ENCODE measurements at places on chromosomes 6 and 20. TPM values are rescaled to one million over a fixed set of nuclear protein-coding genes. Genes with fewer than 3 reads are reported as not detected.

- no peak for DNase-seq
These were observed 266.4 kb upstream of the BMP2 start for GRCh38 chr20:6501061-6501460.

The PACSIN1 gene
- 0.32 TPM for total RNA-seq

DNA sequence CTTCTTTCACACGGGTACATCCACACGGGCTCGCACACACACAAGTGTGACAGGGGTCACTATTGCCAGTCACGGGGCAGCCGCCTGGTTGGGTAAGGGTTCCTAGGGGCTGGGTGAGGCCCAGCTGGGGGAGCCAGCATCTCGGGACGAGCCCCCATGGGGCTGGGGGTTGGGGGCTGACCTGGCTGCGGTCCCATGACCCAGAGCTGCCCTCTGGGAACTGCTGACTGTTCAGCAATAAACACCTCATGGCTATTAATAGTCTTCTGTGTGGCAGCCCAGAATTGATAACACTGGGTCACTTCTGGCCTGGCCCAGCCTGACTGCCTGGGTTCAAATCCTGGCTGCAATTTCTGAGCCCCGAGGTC, 23.8 kb downstream of the VEGFA start:
- no peak for DNase-seq

GRCh38 chr20:4147319-4147718, 132.0 kb upstream of the RNF24 start:
- no peak for DNase-seq

The SYCP2 gene
- total RNA-seq, result 6.7 TPM

- no peak for DNase-seq
These were observed 2.0 kb upstream of the TRMT11 start for GRCh38 chr6:125984311-125984710.

- DNase-seq, result no peak
These were observed 127.8 kb upstream of the MAP3K4 start for GRCh38 chr6:160863782-160864181.

DNA sequence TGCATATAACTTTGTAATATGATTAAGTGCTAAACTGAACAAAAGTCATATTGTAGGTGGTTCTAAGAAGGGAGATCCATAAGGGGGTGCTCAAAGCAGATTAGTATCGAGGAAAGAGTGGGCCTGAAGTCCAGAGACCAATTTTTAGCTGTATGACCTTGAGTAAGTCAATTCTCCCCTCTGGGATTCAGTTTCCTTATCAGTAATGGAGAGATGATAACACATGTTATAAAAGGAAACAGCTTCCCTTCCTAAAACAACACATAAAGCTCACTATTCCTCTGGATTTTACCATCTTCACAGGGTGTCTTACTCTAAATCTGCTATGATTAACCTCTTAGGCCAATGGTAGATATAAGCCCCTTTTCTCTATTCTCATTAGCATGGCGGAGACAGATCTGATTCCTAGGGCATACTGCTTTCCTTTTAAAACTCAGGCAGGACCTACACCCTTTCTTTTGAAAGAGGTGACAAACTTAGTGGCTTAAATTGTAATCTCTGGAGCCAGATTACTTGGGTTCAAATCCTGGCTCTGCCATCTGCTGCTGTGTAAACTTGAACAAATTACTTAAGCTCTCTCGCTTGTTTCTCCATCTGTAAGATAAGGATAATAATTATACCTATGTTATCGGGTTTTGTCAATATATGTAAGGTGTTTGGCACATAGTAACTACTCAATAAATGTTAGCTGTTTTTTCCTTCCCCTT, 39.5 kb downstream of the ACSS2 start:
- no peak for DNase-seq

- DNase-seq, result no peak
These were observed 13.8 kb downstream of the MRPL14 start for GRCh38 chr6:44113414-44113813.

The RNF114 gene
- total RNA-seq, result 48.2 TPM

The KIF16B gene
- 23.6 TPM for total RNA-seq

GRCh38 chr6:16064671-16065072, 64.2 kb upstream of the MYLIP start:
- no peak for DNase-seq

DNA sequence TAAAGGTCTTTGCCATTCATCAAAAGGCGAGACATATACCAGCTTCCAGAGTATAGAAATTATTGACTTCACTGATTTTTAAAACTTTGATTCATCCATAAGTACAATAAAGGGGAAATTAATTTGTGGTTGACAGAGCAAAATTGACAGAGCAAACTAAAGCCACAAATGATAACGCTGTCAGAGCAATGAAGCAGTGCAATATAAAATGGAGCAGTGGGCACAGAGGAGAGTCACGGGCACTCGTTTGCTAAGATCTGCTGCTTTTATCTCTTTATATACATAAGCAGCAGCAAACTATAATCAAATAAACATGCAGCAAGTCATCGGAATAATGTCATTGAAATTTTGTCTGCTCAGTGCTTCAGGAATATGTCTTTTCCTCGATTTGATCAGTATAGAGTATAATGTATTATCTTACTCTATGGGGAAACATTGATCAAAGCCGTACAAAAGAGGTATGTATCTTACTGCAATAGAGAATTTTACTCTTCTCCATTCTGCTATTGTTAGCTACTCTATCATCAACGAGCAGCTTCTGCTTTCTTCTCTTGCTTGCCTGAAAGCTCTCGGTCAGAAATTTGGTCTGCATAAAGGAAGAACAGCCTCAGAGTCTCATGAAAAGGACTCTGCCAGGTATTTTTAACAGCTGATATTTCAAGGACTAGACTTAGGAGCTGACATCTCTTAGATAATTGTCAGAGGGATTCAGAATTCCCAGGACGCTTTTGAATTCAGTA, 546.0 kb upstream of the ARID1B start:
- no peak for DNase-seq

The TRIM31 gene
- 1.3 TPM for total RNA-seq

DNA sequence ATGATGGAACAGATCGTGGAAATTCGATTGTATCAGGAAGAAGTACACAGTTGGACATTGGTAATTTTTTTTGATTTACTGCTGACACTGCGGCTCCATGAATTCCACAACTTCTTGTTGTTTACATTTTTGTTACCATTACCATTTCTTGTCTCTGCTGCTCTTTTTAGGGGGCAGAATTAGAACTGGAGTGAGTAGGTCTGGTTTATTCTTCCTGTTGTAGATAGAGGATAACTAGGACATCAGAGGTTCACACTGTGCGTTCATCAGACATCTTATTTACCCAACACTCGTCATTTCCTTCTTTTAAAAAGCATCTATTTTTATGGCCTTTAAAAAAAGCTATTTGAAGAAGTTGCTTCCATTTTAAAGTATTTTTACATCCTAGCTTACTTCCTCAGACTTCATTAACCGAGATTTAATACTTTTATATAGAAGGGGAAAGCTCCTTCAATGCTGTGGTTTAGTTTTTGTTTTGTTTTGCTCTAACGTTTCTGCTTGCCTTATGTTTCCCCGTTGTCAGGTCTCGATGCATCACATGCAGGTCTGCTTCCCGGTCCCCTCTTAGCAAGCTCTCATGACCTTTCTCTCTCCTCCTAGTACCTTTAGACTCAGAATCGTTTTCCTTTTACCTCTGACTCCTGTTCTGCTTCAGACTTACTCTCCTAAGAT, 139.1 kb downstream of the ARID1B start:
- no peak for DNase-seq

GRCh38 chr6:16400248-16400760, 161.9 kb downstream of the GMPR start:
- DNase-seq, result no peak

- no peak for DNase-seq
These were observed 19.8 kb downstream of the XRN2 start for GRCh38 chr20:21322921-21323331.

- no peak for DNase-seq
These were observed 120.1 kb upstream of the PMEPA1 start for GRCh38 chr20:57829805-57830514.

DNA sequence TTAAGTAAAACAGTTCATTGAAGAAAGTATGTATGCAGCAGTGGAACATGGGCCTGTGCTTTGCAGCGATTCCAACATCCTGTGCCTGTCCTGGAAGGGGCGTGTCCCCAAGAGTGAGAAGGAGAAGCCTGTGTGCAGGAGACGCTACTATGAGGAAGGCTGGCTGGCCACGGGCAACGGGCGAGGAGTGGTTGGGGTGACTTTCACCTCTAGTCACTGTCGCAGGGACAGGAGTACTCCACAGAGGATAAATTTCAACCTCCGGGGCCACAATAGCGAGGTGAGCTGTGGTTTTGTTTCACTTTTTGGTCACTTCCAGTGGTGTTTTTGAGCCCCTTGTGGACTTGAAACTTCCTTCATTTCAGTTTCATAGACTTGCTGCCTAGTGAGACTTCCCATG, 1.7 kb downstream of the TULP4 start:
- no peak for DNase-seq

GRCh38 chr6:1059596-1059995, 252.3 kb upstream of the FOXQ1 start:
- no peak for DNase-seq

- no peak for DNase-seq
These were observed 312.0 kb downstream of the ZFAND3 start for GRCh38 chr6:38131527-38131965.

DNA sequence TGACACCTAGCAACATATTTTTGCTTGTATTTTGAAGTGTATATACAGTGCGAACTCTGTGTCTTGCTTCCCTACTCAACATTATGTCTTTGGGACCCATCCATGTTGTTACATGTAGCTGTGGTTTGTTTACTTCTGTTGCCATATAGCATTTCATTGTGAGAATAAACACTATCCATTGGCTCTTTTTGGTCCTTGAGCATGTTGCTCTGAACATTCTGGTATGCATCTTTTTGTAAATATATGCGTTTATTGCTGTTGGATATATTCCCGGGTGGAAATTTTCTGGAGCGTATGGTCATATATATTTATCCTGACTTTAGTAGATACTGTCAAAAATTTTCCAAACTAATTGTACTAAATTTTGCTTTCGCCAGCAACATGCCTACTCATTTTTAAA, 222.5 kb upstream of the SPTLC3 start:
- DNase-seq, result no peak

The OR2H2 gene
- total RNA-seq, result not detected

GRCh38 chr6:137473598-137473997, 20.6 kb downstream of the OLIG3 start:
- no peak for DNase-seq

GRCh38 chr20:43187476-43188233, 2.1 kb downstream of the PTPRT start:
- DNase-seq, result no peak

The CCN6 gene
- total RNA-seq, result not detected

DNA sequence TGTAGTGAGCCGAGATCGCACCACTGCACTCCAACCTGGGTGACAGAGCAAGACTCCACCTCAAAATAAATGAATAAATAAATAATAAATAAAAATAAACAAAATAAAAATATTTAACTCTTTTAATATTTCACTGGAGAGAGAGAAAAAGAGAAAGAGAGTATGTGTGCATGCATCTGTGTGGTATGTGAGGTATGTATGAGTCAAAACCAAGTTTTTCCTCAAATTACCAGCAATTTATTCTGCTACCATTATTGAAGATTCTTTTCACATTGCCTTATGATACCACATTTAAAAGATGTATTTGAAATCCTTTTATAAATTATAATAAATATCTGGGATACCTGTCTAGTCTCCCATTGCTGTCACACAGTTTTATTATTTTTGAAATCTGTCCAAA, 122.1 kb downstream of the CD164 start:
- DNase-seq, result no peak

- no peak for DNase-seq
These were observed 6.8 kb downstream of the NOX3 start for GRCh38 chr6:155448668-155449449.

DNA sequence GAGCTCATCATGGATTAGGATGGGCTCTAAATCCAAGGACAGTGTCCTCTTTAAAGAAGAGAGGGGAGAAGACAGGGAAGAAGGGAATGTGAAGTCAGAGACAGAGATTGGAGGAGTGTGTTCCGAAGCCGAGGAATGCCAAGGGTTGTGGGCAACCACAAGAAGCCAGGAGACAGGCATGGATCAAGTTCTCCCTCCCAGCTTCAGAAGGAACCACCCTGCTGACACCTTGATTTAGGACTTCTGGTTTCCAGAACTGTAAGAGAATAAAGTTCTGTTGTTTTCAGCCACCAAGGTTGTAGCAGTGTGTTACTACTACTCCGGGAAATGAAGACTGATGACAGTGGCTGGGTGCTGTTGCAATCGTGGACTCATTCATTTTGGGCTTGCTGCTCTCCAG, 120.1 kb downstream of the RPS12 start:
- DNase-seq, result no peak

GRCh38 chr6:148864941-148865340, 118.1 kb downstream of the UST start:
- no peak for DNase-seq

DNA sequence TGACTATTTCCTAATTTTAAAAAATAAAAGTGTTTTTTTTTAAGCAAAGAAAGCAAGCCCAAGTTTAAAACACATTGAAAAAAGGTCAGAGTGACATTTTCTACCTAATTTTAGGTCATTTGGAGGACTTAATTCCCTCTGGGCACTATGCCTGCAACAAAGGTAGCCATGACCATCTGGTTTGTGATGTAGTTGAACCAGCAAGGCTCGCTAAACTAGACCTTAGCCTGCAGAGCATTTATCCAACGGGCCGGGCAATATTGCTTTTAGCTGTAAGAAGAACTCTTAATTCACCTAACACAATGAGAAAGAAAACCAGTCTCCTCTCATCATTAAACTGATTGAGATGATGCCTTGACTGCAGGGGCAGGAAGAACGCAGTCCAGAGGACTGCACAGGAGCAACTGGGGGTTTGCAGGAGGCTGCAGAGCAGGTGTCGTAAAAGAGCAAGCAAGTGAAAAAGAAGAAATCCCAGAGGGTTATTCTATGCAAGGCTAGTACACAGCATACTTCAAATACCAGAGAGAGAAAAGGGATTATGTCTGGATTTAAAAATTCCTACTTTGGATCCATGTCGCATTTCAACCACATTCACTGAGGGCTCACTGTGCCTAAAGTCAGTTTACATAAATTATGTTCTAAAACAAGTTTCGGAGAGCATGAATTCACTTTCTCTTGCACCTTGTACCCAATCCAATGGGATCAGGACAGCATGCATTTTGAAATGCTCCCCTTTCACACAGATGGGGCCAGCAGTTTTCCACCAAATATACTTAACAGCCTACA, 12.8 kb downstream of the TRAF3IP2 start:
- no peak for DNase-seq

GRCh38 chr6:106431405-106431804, 70.9 kb downstream of the CRYBG1 start:
- no peak for DNase-seq

GRCh38 chr6:67887419-67887746, 747.7 kb upstream of the ADGRB3 start:
- DNase-seq, result no peak

- DNase-seq, result no peak
These were observed 712 bp downstream of the DEK start for GRCh38 chr6:18263418-18264218.

The PLN gene
- total RNA-seq, result 178 TPM

Data from urinary bladder (tissue), 4 donors.